ENCODE measurements at places on chromosomes 12 and 14. TPM values are rescaled to one million over a fixed set of nuclear protein-coding genes. Genes with fewer than 3 reads are reported as not detected.

- H3K4me3 ChIP-seq = no peak overlapping the region
- DNase-seq = no peak
- H3K36me3 ChIP-seq = no peaks in the 10 kb centered on the region
- no peaks in the 10 kb centered on the region for H3K4me1 ChIP-seq
- H3K27ac ChIP-seq = no peak overlapping the region
- no peaks in the 10 kb centered on the region for H3K27me3 ChIP-seq
Observed at GRCh38 chr12:112577473-112578329, 159.0 kb downstream of the PTPN11 start.

DNA sequence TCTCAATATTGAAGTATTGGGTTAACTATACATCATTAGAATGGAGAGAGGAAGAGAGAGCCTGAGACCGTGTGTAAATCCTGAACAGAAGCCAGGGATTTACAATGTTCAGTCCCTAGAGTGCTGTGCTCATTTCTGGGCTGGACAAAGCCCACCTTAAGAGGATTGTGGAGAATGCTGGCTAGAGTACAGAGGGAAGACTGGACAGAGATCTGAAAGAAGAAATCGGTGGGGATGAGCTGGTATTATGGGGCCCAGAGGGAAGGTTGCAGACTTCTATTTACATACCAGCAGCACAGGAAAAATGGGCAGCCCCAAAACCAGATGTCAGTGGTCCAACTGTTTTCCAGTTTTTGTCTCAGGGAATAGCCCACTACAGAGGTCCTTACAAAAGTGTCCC is 42.3 kb downstream of the RTN1 start:
- no peaks in the 10 kb centered on the region for H3K36me3 ChIP-seq
- DNase-seq = no peak
- no peak overlapping the region for H3K4me3 ChIP-seq
- no peak overlapping the region for H3K27ac ChIP-seq

GRCh38 chr12:27572486-27573255 is 48.7 kb downstream of the PPFIBP1 start:
- no peaks in the 10 kb centered on the region for H3K36me3 ChIP-seq
- no peaks in the 10 kb centered on the region for H3K27me3 ChIP-seq
- H3K27ac ChIP-seq = peak overlapping the region; percentile 37
- no peak overlapping the region for H3K4me3 ChIP-seq
- no peak for DNase-seq

GRCh38 chr12:47777741-47778558 is 4.9 kb downstream of the SLC48A1 start:
- no peak for DNase-seq
- H3K36me3 ChIP-seq = no peaks in the 10 kb centered on the region
- no peak overlapping the region for H3K4me3 ChIP-seq
- H3K27me3 ChIP-seq = no peaks in the 10 kb centered on the region

DNA sequence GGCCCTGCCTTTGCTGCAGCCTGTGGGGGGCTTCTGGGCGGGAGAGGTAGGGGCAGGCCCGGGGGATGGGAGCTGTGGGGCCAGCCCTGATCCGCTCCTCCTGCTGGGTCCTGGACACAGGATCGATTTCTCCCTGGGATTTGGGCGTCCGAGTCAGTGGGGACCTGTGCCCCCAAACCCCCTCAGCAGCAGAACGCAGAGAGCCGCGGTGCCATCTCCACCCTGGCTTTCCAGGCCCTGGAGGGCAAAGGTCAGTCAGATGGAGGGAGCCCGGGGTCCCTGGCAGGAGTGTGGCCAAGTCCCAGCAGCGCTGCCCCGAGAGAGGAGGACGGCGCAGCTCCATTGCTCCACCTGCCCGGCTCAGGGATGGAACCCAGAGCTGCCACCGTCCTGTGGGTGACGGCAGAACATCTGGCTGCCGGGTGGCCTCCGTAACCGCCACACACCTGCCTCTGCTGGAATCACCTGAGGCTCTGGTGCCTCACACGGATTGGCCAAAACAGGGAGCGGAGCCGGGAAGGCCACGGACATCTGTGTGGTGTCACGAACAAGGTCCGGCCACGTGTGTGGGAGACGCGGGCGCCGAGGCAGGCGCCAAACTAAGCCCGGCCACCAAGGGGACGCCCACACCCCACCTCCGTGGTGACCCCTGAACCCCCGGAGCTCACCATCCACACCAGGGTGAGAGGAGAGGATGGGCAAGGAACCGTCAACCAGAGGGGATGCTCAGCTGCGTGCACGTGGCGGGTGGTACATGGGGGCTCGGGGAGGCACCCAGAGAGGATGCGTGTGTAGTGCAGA is 80.3 kb upstream of the FBRSL1 start:
- no peak overlapping the region for H3K4me3 ChIP-seq
- DNase-seq = no peak
- no peaks in the 10 kb centered on the region for H3K27me3 ChIP-seq
- no peak overlapping the region for H3K27ac ChIP-seq

GRCh38 chr14:95267306-95267705 is 52.4 kb downstream of the CLMN start:
- H3K27ac ChIP-seq = no peak overlapping the region
- no peaks in the 10 kb centered on the region for H3K36me3 ChIP-seq
- DNase-seq = no peak

- H3K4me3 ChIP-seq = no peak overlapping the region
- no peak for DNase-seq
- no peak overlapping the region for H3K27ac ChIP-seq
- no peaks in the 10 kb centered on the region for H3K4me1 ChIP-seq
- no peaks in the 10 kb centered on the region for H3K27me3 ChIP-seq
- no peaks in the 10 kb centered on the region for H3K36me3 ChIP-seq
Observed at GRCh38 chr12:2575245-2575644, 219.5 kb upstream of the FKBP4 start.

GRCh38 chr14:89813617-89814031 is 140.9 kb downstream of the EFCAB11 start:
- H3K27me3 ChIP-seq = no peaks in the 10 kb centered on the region

DNA sequence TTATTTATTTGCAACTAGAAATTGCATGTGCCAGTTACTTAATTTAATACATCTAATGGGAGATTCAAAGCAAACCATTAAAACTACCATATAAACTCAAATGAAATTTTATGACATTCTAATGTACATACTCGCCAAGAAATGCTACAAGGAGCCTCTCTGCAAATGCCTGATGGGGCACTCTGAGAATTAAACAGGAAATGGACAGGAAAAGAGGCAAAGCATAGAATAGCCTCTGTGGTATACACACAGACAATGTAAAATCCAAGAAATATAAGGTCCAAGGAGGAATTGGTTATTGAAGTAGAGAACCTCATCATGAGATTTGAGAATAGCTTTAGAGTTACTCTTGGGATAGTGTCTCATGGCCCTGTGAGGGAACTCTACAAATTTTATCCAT is 41.2 kb downstream of the RAB21 start:
- H3K4me3 ChIP-seq = no peak overlapping the region
- H3K4me1 ChIP-seq = no peaks in the 10 kb centered on the region
- DNase-seq = no peak
- H3K27ac ChIP-seq = no peak overlapping the region
- H3K36me3 ChIP-seq = no peaks in the 10 kb centered on the region

DNA sequence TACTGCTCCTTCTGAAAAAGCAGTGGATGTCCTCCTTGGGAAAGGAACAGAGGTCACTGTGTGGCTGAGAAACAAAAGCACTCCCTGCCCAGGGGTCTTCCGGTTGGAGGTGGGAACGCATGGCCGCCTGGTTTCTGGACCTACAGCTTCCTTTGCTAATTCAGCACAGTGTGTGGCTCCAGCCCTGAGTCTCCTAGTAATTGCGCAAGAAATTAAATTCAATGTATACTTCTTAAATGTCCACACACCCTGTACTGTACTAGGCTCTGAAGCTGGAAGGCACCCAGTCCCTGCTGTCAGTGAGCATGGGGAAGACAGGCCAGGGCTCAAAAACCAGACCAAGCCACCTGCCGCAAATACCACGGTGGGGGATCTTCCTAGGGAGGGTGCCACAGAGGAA is 13.4 kb downstream of the SLC24A4 start:
- no peaks in the 10 kb centered on the region for H3K36me3 ChIP-seq
- no peak for DNase-seq
- no peaks in the 10 kb centered on the region for H3K4me1 ChIP-seq
- H3K27ac ChIP-seq = no peak overlapping the region
- no peaks in the 10 kb centered on the region for H3K27me3 ChIP-seq
- no peak overlapping the region for H3K4me3 ChIP-seq

DNA sequence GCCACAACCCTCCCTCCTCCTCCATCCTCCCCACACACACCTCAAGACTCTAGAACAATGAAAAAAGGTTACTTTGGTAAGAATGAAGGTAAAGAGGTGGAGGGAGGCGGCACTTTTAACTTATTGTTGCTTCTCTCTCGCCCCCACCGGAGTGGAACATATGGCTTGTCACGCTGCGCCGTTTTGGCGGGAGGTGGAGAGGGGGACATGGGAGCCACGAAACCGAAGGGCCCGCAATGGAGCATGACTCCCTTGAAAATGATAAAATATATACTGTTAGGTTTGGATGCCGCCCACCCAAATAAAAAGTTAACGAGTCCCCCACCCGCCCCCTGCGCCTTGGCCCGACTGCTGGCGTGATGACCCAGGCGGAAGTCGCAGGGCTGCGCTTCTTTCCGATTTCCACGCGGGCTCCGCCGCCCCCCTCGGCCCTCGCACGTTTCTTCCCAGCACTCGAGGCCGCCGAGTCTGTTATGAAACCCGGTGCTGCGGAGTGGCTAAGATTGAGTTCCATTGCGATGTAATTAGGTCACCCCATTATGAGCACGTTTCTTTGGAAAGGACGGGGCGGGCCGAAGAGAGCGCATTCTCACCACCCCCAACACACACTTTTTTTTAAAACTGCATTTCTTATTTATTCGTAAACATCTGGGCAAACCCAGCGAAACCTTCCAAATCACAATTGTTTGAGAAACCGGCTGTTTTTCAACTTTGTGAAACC is 1.4 kb upstream of the ZFP36L1 start:
- no peaks in the 10 kb centered on the region for H3K27me3 ChIP-seq
- H3K36me3 ChIP-seq = no peaks in the 10 kb centered on the region
- peak overlapping the region; percentile 95 for H3K4me3 ChIP-seq
- peaks cover 6% of the 10 kb centered on the region for H3K4me1 ChIP-seq
- DNase-seq = peak; percentile 92

DNA sequence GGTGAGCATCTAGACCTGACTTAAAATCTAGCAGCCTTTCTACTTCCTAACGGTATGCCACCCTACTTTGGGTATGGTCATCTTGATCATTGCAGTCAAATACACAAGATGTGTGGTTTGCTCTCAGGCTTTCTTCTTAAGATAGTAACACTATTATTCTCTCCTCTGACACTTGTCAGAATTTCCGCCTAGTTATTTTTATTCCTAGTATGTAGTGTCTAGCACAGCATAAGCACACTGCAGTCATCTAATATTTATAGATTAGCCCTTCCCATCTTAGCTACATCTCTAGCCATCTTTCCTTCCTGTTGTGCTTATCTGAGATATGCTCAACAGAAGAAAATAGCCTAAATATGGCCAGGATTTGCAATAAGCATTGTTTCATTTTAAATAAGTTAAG is 180.1 kb downstream of the C12orf50 start:
- H3K36me3 ChIP-seq = no peaks in the 10 kb centered on the region
- no peak for DNase-seq
- H3K27ac ChIP-seq = no peak overlapping the region
- no peak overlapping the region for H3K4me3 ChIP-seq
- no peaks in the 10 kb centered on the region for H3K4me1 ChIP-seq

DNA sequence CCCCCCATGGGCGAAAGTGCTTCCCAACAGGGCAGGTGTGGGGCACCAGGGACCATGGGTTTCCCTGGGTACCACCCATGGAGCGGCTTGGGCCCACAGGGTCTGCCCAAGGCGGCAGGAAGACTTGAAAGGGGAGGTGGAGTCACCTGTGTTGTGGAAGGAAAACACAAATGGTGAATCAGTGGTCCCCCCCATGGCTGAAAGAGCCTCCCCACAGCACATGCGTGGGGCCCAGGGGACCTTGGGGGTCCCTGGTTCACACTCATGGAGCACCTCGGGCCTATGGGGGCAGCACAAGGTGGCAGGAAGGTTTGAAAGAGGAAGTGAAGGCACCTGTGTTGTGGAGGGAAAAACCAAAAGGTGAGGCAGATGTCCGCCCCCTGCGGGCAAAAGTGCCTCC is 581.9 kb downstream of the ALG10 start:
- no peak overlapping the region for H3K4me3 ChIP-seq
- DNase-seq = no peak

GRCh38 chr14:66228267-66228970 is 257.8 kb upstream of the CCDC196 start:
- H3K27me3 ChIP-seq = no peaks in the 10 kb centered on the region
- H3K4me1 ChIP-seq = no peaks in the 10 kb centered on the region
- DNase-seq = no peak

- no peak for DNase-seq
- no peaks in the 10 kb centered on the region for H3K36me3 ChIP-seq
- H3K4me1 ChIP-seq = no peaks in the 10 kb centered on the region
- H3K27ac ChIP-seq = no peak overlapping the region
Observed at GRCh38 chr14:52051251-52051650, 17.6 kb downstream of the NID2 start.

- peak overlapping the region; percentile 48 for H3K27ac ChIP-seq
- no peaks in the 10 kb centered on the region for H3K4me1 ChIP-seq
- no peak for DNase-seq
- no peaks in the 10 kb centered on the region for H3K27me3 ChIP-seq
- H3K4me3 ChIP-seq = no peak overlapping the region
Observed at GRCh38 chr14:68966872-68967301, 12.2 kb downstream of the ACTN1 start.

GRCh38 chr12:4562034-4562657 is at the start of gene DYRK4:
TSS of gene DYRK4 (plus strand) at chr12:4562208. CDS start at chr12:4562246, 38 bp downstream.
- peak; percentile 86 for DNase-seq
- peak within 1 kb of the TSS; percentile 19 for H3K4me3 ChIP-seq
- H3K36me3 ChIP-seq = no peaks in the 10 kb centered on the region
- H3K4me1 ChIP-seq = no peaks in the 10 kb centered on the region
- no peaks in the 10 kb centered on the region for H3K27me3 ChIP-seq
- H3K27ac ChIP-seq = no peak within 1 kb of the TSS

GRCh38 chr12:26460361-26460760 is 265.0 kb downstream of the SSPN start:
- no peak overlapping the region for H3K4me3 ChIP-seq
- H3K27ac ChIP-seq = no peak overlapping the region
- H3K27me3 ChIP-seq = no peaks in the 10 kb centered on the region
- peaks cover 11% of the 10 kb centered on the region for H3K36me3 ChIP-seq

- H3K27ac ChIP-seq = no peak overlapping the region
- H3K27me3 ChIP-seq = no peaks in the 10 kb centered on the region
- DNase-seq = no peak
- H3K4me1 ChIP-seq = no peaks in the 10 kb centered on the region
- no peak overlapping the region for H3K4me3 ChIP-seq
Observed at GRCh38 chr12:5479761-5480160, 47.9 kb downstream of the NTF3 start.

GRCh38 chr14:104708606-104709268 is 15.3 kb upstream of the ADSS1 start:
- H3K27ac ChIP-seq = no peak overlapping the region
- DNase-seq = no peak
- H3K27me3 ChIP-seq = no peaks in the 10 kb centered on the region
- H3K4me3 ChIP-seq = no peak overlapping the region

RIN3 gene
- total RNA-seq = 19.9 TPM

LRTM2 gene
- total RNA-seq = not detected

AMN gene
- total RNA-seq = 16.7 TPM

AKAP6 gene
- total RNA-seq = 6.7 TPM

PLD4 gene
- total RNA-seq = not detected

HSPB8 gene
- total RNA-seq = 0.68 TPM

AMHR2 gene
- total RNA-seq = 0.74 TPM

PTCSC3 gene
- not detected for total RNA-seq
